ENCODE measurements at places on chromosomes 6 and 20.

- no peak for DNase-seq
Observed at GRCh38 chr6:20653085-20653479, 118.8 kb downstream of the CDKAL1 start.

- peak; percentile 17 for DNase-seq
Observed at GRCh38 chr20:328975-329695, 3.8 kb downstream of the SOX12 start.

- no peak for DNase-seq
Observed at GRCh38 chr6:22067122-22067521, 229.7 kb downstream of the PRL start.

- DNase-seq: peak; percentile 27
Observed at GRCh38 chr6:21615504-21615903, 22.0 kb downstream of the SOX4 start.

DNA sequence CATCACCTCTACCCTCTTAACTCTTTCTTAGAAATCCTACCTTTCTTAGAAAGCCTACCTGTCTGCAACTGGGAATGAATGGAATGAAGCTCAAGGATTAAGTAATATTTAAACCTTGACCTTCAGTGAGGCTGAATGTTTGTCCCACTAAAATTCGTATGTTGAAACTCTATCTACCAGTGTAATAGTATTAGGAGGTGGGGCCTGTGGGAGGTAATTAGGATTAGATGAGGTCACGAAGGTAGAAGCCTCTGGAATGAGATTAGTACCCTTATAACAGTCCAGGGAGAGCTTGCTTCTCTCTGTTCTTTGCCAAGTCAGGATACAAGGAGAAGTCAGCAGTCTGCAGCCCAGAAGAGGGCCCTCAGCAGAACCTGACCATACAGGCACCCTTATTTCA is 158.0 kb downstream of the TENT5A start:
- DNase-seq: no peak

DNA sequence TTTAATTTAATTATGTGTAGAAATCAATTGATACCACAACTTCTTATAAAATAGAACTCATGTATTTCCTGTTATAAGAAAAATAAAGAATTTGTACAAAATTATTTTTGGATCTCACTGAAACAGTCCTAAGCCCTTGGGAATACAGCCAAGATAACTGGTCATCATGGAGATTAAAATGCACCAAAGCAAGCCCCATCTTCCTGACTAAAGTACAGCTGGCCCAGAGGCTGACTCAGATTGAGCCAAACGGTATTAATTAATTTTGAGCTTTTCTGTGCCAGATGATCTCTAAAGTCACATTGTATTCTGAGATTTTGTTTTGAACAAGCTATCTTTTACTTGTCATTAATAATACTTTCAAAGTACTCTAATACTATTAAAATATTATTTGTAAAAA is 978.5 kb downstream of the TBC1D32 start:
- no peak for DNase-seq

DNA sequence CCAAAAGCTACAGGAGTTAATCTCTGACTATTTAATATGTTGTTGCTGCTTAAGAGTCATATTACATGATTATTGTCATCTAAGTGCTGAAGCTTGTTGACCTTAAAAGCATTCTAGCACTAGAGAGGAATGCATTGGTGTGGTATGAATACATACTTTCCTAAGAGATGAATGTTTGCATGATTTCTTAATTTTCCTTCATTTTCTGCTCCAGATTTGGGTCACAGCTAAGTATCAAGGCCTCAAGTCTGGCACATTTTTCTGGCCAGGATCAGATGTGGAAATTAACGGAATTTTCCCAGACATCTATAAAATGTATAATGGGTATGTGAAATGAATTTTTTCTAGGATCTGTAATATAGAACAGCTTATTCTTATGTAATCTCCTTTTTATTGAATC is 53.6 kb downstream of the ENPP1 start:
- no peak for DNase-seq

DNA sequence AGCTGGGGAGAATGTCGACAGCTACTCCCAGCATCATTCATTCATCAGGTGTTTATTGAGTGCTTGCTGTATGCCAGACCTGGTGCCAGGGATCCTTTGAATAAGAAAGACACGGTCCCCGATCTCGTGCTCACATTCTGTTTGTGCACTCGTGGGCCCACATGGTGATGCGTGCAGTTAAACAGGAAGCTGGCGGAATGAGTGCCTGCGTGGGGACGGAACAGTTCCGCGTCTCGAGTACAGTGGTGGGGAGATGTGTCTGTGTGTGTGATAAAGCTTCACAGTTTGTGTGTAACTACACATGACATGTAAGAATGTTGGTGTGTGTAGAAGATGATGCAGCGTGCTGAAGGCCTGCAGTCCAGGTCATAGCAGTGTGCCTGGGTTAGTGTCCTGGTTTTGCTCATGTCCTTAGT is 6.5 kb downstream of the RBM38 start:
- DNase-seq: peak; percentile 54

GRCh38 chr6:40706178-40706577 is 119.0 kb upstream of the LRFN2 start:
- no peak for DNase-seq

- DNase-seq: no peak
Observed at GRCh38 chr20:62605236-62605943, 36.9 kb upstream of the SLCO4A1 start.

DNA sequence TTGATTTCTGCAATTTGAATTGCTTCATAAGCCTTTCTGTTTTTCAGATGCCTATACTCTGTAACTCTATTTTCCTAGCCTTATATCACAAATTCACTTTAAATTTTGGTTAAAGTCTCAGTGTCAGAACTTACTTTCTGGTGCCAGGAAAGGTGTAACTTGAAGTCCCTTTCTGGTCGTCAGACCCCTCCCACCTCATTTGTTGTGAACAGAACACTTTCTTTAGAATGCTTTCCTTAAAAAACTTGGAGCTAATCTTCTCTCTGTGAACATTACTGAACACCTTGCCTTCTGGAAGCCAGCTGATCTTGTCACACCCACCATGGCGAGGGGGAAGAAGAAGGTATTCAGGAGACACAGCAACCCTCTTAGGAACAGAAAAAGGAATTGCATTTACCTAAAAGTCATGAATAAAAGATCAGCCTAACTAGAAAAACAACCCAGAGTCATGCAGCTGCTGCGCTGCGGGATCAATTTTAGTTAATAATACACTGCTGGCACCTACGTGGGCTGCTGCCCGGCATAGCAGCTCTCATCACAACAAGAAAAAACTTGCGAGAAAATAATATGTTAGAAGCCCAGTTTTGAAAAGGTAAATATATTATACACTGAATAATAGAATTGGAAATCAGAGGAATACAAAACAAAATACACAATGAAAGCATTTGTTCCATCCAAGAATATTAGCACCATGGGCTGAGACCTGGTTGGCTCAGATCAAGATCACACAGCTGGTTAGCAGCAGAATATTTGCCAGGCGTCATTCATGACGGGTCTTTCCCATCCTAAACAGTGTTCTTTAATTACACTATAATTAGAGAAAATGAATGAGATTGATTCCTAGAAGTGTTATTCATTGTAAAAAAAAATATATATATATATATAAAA is 5.8 kb upstream of the FAM217A start:
- no peak for DNase-seq

- DNase-seq: peak; percentile 68
Observed at GRCh38 chr6:133969921-133970295, 16.9 kb downstream of the TBPL1 start.

- DNase-seq: peak; percentile 44
Observed at GRCh38 chr6:25369433-25370177, 90.4 kb downstream of the CARMIL1 start.

- DNase-seq: no peak
Observed at GRCh38 chr20:56798634-56799033, 169.5 kb downstream of the TFAP2C start.

DNA sequence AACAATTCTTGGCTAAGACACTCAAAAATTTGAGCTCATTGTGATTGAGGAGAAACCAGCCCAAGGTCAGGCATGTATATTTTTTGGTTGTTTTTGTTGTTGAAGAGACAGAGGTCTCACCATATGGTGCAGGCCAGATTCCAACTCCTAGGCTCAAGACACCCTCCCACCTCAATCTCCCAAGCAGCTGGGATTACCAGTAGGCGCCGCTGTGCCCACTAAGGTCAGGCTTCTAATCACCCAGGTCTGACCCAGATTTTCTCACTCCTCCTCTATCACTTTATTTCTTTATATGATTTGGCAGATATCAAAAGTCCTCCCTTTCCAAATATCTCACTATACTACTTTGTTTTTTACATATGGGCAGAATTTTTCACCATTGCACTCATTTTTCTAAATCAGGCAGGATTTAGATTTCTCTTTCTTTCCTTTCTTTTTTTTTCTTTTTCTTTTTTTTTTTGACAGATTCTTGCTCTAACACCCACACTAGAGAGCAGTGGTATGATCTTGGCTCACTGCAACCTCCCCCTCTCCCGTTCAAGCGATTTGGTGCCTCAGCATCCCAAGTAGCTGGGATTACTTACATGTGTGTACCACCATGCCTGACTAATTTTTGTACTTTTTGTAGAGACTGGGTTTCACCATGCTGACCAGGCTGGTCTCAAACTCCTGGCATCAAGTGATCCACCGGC is 1.7 kb upstream of the C6orf141 start:
- DNase-seq: no peak

GRCh38 chr6:169273511-169273910 is 19.9 kb upstream of the THBS2 start:
- DNase-seq: no peak

GRCh38 chr6:131356161-131356560 is 216.9 kb upstream of the ARG1 start:
- DNase-seq: no peak

GRCh38 chr6:2697291-2697690 is 53.4 kb downstream of the MYLK4 start:
- DNase-seq: no peak

DNA sequence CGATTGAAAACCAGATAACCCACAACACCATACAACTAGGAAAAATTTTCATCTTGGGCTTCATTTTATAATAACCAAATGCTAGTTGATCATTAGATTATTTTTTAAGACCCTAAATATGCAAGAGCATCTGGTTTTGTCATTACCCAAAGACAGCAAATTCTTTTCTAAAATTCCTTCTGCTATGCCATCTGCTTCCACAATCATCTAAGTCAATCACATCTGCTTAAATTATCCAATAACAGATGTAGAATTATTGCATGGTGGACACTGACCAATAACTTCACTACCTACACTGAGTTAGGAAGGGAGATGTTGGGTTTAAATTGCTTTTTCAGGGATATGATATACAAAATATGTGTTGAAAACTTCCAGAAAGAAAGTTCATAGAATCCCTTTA is 41.9 kb downstream of the PKHD1 start:
- no peak for DNase-seq
